ENCODE measurements at places on chromosomes 2 and 18.

GRCh38 chr2:33655626-33656320 lies 56.7 kb upstream of the FAM98A start:
- DNase-seq = no peak

DNA sequence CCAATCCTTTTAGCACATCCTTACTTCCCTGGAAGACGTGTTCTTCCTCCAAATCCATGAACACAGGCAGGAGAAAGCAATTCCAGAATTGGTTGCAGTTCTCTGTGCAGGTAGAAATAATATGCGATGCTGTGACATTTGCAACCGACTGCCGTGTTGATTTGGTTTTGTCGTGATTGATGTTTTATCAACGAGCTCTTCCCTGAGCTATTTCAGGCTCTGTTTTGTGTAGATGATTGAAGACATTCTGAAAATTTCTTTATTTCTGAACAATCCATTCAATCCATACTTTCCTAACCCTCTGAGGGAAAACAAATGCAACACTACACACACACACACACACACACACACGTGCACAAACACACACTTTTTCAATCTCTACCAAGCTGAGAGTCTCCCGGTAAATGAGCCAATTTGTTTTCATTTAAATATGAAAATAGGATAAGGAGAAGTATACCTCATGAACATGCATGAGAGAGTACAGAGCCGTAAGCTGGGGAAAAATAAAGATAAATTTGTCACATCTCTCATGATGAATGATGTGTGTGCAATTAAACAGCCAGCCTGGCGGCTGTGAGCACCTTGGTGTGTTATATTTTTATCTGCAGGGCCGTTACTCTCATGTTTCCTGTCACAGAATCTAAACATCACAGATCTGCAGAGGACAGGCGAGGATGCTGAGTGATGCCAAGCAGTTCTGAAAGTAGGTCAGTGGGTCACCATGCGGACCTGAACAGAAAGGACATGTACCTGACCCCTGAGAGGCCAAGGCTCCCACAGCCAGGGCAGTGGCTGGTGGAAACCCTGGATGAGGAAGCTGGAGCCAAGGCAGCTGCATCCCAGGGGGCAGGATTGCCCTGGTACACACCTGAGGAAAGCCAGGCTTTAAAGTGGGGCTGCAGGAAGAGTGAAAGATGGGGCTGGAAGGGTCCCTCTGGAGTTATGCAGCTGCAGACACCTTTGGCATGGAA lies 64.8 kb downstream of the PDCL3 start:
- DNase-seq = no peak

DNA sequence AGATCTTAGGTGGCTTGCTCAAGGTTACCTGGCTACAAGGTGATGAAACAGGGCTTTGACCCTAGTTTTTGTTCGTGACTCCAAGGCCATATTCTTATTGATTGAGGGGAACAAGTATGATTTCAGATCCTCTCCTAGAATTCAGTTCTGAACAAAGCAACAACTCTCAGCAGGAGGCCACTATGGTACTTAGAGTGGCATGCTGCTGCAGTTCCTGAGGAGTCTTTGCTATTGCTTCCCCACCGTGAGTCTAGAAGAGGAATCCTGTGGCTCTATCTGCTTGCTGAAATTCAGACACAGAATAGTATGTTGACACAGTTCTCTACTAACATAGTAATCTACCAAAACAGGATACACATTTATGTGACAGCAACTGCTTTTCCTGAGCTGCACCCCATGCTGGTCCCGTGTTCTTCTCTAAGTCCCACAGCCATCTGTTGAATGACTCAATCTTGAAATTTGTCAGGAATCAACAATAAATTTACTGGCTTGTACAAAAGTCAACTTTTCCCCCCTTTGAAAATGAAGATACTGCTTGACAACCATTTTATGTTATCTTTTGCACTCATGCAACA lies 4.1 kb downstream of the TGFBRAP1 start:
- no peak for DNase-seq

- no peak for DNase-seq
Observed at GRCh38 chr2:23563673-23564614, 179.0 kb downstream of the KLHL29 start.

- DNase-seq = no peak
Observed at GRCh38 chr2:88857951-88858411, 166.5 kb downstream of the RPIA start.

GRCh38 chr2:12604341-12604740 lies 112.4 kb upstream of the TRIB2 start:
- no peak for DNase-seq

GRCh38 chr2:105338020-105338385 lies 663 bp downstream of the C2orf49 start:
- no peak for DNase-seq
